ENCODE measurements at places on chromosomes 12 and 14. TPM values are rescaled to one million over a fixed set of nuclear protein-coding genes. Genes with fewer than 3 reads are reported as not detected.

Gene SLC4A8
- polyA plus RNA-seq = 6.6 TPM

Gene RIMBP2
- not detected for polyA plus RNA-seq

Gene IFNG-AS1
- polyA plus RNA-seq = not detected

Gene SSTR1
- polyA plus RNA-seq = 1.0 TPM

Gene ITGA5
- polyA plus RNA-seq = 160 TPM

Gene SLC25A47
- not detected for polyA plus RNA-seq

Gene CD163L1
- polyA plus RNA-seq = 0.82 TPM

Gene PSMD9
- polyA plus RNA-seq = 57.7 TPM

Gene HCAR1
- polyA plus RNA-seq = 0.05 TPM

Gene ATG14
- polyA plus RNA-seq = 12.2 TPM

Gene TMEM63C
- polyA plus RNA-seq = not detected

Gene CLEC2A
- polyA plus RNA-seq = not detected

Gene KRT4
- 0.16 TPM for polyA plus RNA-seq

Gene SYT1
- polyA plus RNA-seq = 5.0 TPM

Gene CCDC175
- polyA plus RNA-seq = not detected

Gene ING4
- 66.6 TPM for polyA plus RNA-seq

Gene NRXN3
- polyA plus RNA-seq = 0.96 TPM

Gene FAM234B
- 6.1 TPM for polyA plus RNA-seq

Gene NTS
- not detected for polyA plus RNA-seq

Gene CLEC1A
- polyA plus RNA-seq = not detected

Gene ACVR1B
- polyA plus RNA-seq = 16.4 TPM

Gene SPTSSA
- polyA plus RNA-seq = 32.5 TPM

Gene NIN
- 25.1 TPM for polyA plus RNA-seq

Gene TMPRSS12
- polyA plus RNA-seq = not detected

Gene GAS2L3
- 5.6 TPM for polyA plus RNA-seq

Gene SGPP1
- polyA plus RNA-seq = 10.0 TPM

Gene TMPO
- 31.2 TPM for polyA plus RNA-seq

Gene CAPZA3
- polyA plus RNA-seq = not detected

Gene KRT78
- not detected for polyA plus RNA-seq

Gene CLEC14A
- 0.25 TPM for polyA plus RNA-seq

Gene TSPAN31
- polyA plus RNA-seq = 32.7 TPM

Gene CLEC4C
- not detected for polyA plus RNA-seq

Gene HOXC9
- not detected for polyA plus RNA-seq
